AG10803 (cell line): ENCODE measurements at places on chromosomes 5 and 9.
A peak's percentile ranks its signal among the peaks of the same experiment; 100 is the strongest.

- DNase-seq, result no peak
These were observed 16.5 kb upstream of the CXXC5 start for GRCh38 chr5:139631520-139632165.

- DNase-seq, result no peak
These were observed 5.6 kb upstream of the CYSTM1 start for GRCh38 chr5:140169410-140169809.

DNA sequence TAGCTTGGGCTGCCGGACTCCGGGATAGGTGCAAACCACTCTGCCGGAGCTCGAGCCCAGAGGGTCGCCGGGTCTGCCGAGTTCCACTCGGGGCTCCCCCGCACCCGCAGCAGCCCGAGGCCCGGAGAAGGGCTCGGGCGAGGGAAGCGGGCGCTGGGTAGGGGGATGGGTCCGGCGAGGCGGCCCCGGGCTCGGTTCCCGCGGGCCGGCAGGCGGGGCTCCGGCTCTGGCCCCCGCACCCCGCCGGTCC lies 507 bp downstream of the RICTOR start:
- no peak for DNase-seq

DNA sequence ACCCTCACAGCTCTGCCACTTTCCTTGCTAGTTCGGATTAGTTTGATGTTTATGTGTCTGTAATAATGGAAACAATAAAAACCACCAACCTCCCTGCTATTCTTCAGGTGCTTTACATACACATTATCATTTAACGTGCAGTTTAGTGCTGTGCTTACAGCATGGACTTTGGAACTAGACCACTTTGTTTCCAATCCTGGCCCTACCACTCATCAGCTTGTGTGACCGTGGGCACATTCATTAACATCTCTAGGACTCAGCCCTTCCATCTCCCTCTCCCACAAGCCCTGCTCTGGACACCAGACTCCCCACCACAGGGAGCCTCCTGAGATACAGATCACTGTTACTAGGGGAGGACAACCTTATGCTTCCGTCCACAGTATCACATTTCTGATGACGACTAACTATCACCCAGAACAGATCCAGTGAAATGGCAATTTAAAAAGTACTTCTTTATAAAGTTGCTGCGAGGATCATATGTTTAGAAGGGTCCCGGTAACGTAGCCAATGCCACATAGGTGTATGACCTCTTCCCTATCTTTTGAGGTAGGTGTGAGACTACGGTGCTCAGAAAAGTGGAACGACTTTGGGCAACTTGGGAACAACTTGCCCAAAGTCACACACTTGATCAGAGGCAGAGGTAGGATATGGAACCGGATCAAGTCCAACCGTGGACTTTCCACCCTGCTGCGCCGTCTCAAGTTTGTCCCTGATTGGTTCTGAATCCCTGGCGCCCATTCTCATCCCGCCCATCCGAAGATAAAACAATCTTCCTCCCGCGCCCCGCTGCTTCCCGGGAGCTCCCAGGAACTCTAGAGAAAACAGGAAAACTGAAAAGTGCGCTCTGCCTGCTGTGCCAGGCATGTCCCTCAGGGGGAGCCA lies 132.4 kb upstream of the NIPBL start:
- DNase-seq, result peak; percentile 52

GRCh38 chr5:68709239-68709638 lies 384.6 kb upstream of the SLC30A5 start:
- no peak for DNase-seq

DNA sequence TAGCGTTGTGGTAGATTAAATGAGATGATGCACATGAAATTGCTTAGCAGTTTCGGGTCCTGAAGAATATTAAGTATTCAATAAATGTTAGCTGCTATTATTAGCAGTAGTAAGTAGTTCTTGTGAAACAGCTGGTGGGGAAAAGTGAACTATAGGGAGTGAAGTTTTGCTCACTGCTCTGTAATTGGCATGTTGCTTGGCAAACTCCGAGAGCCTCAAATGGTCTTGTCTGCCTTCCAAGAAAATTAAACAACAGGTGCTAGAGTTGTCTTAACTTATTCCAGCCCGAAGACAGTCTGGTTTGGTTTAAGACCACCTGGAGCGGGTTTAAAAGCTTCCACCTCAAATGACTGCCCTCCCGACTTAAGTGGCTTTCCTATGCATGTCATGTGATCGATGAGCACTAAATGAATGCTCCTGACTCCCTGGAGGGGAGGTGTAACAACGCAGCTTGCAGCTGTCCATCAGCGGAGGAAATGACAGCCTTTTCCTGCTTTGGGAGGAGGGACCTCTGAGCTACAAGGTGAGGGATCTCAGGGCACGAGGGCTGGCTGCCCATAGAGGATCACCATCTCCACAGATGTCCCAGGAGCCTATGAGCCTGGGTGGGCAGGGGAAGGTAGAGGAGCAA lies 202.9 kb upstream of the PANK3 start:
- no peak for DNase-seq

DNA sequence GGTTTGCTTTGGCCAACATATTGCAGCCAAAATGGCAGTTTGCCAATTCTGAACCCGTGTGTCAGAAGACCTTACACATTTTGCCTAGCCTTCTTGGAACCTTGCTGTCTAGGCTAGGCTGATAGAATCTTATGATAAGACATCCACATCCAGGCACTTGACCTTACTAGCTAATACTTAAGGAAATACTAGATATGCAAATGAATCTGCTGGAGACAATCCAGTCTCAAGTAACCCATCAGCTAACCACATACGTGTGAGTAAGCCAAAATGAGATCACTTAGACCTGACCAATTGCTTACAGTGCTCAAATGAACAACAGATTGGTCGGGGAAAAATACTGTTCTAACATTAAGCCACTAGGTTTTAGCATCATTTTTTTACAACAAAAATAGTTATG lies 1504.6 kb upstream of the CDH9 start:
- no peak for DNase-seq
